Fibroblast of skin of scalp (primary cell): ENCODE measurements at places on chromosomes 4 and X.

- DNase-seq = no peak
Measured at GRCh38 chrX:15834827-15835595, 19.6 kb downstream of the AP1S2 start.

DNA sequence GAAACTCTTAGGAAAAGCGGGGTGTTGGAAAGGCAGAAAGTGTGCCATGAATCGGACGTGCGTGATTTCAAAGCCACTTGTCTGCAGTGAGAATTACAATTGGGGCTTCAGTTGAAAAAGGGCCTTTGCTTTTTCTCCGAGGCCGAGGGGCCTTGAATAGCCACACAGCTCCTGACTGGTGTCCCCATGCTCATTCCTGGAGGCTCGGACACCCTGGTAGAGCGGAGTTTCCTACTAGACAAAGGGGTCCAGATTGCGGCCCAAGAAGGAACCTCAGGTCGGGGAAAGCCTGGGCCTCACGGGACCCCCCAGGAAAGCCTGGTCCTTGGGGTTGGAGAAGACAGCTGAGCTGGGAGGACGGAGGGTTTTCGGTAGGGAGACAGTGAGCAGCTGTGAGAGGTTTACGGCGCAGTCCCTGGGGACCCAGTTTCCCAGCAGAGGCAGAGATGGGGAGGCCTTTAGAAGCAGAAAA lies 3.0 kb upstream of the SHOX start:
- DNase-seq = no peak

GRCh38 chr4:87018753-87019152 lies 83.9 kb downstream of the AFF1 start:
- no peak for DNase-seq

- DNase-seq = no peak
Measured at GRCh38 chrX:65642914-65643491, 24.5 kb upstream of the MSN start.

DNA sequence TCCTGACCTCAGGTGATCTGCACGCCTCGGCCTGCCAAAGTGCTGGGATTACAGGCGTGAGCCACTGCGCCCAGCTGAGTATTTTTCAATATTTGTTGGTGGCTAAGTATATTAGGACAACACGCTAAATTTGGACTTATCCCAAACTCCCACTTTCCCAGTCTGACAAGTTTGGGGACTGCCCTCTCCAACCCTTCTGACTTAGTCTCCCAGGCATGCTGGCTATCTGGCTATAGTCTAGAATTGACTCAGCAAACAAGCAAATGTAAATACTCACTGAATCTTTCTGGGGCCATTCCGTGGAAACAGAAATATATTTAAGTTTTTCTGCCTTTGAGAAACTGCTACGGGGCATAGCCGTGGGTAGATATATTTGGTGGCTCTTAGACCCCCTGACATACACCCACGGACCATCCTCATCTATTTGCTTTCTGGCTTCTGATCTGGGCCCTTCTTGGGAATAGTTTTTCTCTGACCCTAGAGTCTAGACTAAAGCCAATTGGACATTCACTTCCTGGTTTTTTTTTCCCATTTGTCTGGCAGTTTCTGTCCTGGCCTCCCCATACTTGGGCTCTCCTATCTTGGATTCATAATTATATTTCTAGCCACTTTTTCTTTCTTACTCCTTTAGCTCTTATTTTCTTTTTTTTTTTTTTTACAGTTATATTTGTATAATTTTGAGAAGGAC lies 11.3 kb upstream of the DOCK11 start:
- DNase-seq = no peak
